SJCRH30 (cell line): ENCODE measurements at places on chromosomes 12 and 14. TPM values are rescaled to one million over a fixed set of nuclear protein-coding genes. Genes with fewer than 3 reads are reported as not detected.
A peak's percentile ranks its signal among the peaks of the same experiment; 100 is the strongest.

Gene LHX5
- total RNA-seq: not detected in 2 replicates

Gene AMIGO2
- 4.3 and 4.4 TPM in 2 replicates for total RNA-seq

- H3K4me1 ChIP-seq: peaks cover 11% of the 10 kb centered on the region
- H3K36me3 ChIP-seq: no peaks in the 10 kb centered on the region
- peak overlapping the region; percentile 78 for H3K27ac ChIP-seq
- DNase-seq: peak; percentile 78
- H3K4me3 ChIP-seq: no peak overlapping the region
Measured at GRCh38 chr14:59028476-59029202, 159.8 kb upstream of the DAAM1 start.

DNA sequence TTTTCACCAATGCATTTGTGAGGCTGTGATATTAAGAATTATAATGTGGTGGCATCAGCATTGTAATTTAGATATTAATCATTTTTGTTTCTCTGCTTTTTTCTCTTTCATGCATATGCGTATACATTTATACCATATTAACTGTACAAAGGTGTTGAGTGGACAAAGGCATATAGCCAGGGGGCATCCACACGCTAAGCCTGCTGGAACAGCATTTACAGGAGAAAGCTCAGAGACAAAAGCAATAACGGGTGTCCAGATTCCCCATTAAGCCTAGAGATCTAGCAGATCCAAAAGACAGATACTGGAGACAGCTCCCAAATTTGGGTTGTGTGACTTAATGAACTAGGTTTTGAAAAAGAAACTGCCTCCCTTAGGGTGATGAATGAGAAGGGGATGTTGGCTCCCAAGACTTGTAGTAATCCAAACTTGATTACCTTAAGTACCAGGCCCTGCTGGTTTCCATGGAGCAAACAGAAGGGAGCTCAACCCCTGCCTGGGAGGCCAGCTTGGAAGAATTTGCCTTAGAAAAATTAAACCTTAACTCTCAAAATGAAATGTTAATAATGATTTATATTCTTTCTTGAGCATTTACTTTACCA, 181.9 kb downstream of the SLC6A15 start:
- DNase-seq: no peak
- H3K4me3 ChIP-seq: no peak overlapping the region
- no peaks in the 10 kb centered on the region for H3K27me3 ChIP-seq
- H3K4me1 ChIP-seq: peaks cover 9% of the 10 kb centered on the region
- H3K27ac ChIP-seq: no peak overlapping the region

GRCh38 chr14:21852061-21852664, 178.5 kb upstream of the OR4E1 start:
- H3K4me1 ChIP-seq: no peaks in the 10 kb centered on the region
- no peak overlapping the region for H3K27ac ChIP-seq
- H3K36me3 ChIP-seq: no peaks in the 10 kb centered on the region
- no peaks in the 10 kb centered on the region; the same call in 1 of the 2 replicates for H3K27me3 ChIP-seq
- no peak overlapping the region for H3K4me3 ChIP-seq
